Activated CD4-positive, alpha-beta T cell treated with anti-CD3 and anti-CD28 coated beads for 4 hours (primary cell): ENCODE measurements at places on chromosomes 7 and 10.

DNA sequence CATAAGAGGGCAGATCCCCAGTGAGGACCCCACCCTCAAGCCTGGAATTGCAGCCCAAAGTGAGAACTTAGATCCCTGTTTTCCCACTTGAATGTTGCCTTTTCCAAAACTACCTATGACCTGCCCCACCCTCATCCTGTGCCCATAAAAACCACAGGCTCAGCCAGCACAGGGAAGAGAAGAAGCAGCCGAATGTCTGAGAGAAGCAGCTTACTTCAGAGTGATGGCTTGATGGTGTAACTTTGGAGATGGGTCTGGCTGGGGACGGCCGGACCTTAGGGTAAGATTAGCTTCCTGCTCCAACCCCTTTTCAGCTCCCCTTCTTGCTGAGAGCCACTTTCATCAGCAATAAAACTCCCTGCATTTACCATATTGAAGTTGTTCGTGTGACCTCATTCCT is 5.7 kb downstream of the SLC25A40 start:
- no peak for DNase-seq

GRCh38 chr7:7720750-7721621 is 2.6 kb upstream of the RPA3 start:
- no peak for DNase-seq

- no peak for DNase-seq
Observed at GRCh38 chr7:404812-405488, 114.7 kb downstream of the PDGFA start.

GRCh38 chr7:1461646-1462375 is 2.5 kb upstream of the MICALL2 start:
- DNase-seq = no peak

GRCh38 chr10:92822060-92822634 is 26.2 kb upstream of the EXOC6 start:
- DNase-seq = no peak

- no peak for DNase-seq
Observed at GRCh38 chr10:86601956-86602602, 52.3 kb upstream of the OPN4 start.

- DNase-seq = no peak
Observed at GRCh38 chr7:143320620-143321019, 4.7 kb downstream of the CLCN1 start.

- no peak for DNase-seq
Observed at GRCh38 chr7:142905759-142906158, 20.2 kb upstream of the TRPV6 start.

DNA sequence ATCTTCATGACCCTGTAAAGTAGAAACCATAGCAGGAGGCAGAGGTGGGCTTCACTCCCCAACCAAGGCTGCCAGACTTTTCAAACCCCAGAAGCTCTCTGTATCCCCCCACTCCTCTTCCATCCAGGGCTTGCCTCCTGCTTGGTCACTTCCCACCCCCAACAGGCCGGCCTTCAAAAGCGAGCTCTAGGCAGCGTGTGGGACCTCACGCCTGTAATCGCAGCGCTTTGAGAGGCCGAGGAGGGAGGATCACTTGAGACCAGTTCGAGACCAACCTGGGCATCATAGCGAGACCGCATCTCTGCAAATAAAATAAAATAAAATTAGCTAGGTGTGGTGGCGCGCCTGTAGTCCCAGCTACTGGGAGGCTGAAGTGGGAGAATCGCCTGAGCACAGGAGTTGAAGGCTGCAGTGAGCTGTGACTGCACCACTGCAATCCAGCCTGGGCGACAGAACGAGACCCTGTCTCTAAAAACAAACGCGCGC is 743 bp upstream of the POR start:
- no peak for DNase-seq

DNA sequence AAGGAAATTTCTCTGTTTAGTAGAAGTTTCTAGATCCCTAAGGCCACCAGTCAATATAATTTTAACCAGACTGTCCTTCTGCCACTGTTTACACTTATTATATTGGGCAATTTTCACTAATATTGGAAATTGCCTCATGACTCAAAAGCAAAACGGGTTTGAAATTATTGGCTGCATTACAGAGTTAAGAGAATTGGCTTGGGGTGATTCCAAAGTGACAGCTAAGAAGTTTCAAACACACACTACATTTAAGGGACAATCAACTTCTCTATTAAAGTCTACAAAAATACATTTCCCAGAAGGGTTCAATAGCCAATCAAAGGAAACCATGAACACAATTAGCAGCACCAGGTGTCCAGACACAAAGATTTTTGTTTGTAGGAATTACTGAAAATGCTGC is 111.9 kb downstream of the NEBL start:
- no peak for DNase-seq

DNA sequence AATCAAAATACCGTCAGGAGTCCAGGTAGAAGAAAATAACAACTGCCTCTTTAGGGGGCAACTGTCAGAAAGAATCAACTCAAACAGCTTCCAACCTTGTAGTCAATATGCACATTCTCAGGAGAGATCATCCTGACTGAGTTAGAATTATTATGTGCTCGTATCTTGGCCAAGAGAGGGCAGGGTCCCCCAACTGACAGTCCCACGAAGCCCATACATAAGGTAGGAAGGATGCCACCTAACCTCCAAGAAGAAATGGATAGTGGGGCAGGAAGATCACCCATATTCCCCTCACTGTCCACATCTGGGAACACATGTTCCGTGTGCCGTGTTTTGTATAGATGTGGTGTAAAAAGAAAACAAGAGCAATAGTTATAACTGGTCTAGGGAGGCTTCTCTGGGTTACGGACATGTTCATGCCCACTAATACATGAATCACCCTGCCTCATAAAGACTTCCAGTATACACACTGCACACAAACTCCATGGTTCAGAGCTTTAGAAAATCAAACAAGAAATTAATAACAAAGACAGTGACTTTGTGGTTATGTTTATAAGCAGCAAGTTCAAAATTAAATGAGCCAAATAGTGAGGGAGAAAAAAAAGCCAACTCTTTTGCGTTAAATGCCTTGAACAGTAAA is 295.6 kb downstream of the FGFR2 start:
- no peak for DNase-seq

- no peak for DNase-seq
Observed at GRCh38 chr7:50795831-50796230, 13.1 kb upstream of the GRB10 start.

DNA sequence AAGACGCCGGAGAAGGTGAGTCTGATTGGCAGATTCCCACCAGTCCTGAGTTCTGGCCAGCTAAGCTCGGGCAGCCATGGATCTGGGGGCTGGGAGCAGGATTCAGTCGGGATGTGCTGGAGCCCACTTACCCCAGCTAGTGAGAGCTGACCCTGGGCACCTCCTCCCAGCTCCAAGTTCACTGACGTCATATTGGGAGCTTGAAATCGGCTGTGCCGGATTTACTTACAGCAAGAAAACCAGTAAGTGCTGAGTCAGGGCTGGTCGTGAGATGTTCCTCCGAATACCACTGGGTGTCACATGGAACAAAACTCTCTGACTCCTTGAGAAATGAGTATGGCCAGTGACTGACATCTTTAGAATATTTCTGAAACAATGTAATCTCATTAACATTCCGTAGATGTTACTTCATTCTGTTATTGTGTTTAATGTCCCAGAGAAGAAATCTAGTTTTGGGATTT is 621.2 kb downstream of the SDK1 start:
- DNase-seq = no peak

- no peak for DNase-seq
Observed at GRCh38 chr10:14611968-14612693, 162.6 kb downstream of the FAM107B start.

DNA sequence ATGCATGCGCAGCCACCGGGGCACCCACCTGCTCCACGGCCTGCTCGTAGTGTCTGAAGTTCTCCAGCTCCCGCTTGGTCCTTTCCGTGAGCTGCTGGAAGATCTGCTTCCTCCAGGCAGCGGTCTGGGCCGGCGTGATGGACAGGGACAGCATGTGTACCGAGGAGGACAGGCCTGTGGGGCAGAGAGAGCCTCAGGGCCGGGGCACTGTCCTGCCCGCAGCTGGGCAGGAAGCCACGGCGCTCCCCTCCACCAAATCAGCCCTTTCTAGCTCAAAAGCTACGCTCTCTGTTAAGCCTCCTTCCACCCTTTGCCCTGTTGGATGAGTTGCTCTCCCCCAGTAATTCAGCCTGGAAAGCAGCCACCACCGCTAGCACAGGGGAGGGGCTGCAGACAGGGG is 19.2 kb downstream of the TECPR1 start:
- DNase-seq = no peak

DNA sequence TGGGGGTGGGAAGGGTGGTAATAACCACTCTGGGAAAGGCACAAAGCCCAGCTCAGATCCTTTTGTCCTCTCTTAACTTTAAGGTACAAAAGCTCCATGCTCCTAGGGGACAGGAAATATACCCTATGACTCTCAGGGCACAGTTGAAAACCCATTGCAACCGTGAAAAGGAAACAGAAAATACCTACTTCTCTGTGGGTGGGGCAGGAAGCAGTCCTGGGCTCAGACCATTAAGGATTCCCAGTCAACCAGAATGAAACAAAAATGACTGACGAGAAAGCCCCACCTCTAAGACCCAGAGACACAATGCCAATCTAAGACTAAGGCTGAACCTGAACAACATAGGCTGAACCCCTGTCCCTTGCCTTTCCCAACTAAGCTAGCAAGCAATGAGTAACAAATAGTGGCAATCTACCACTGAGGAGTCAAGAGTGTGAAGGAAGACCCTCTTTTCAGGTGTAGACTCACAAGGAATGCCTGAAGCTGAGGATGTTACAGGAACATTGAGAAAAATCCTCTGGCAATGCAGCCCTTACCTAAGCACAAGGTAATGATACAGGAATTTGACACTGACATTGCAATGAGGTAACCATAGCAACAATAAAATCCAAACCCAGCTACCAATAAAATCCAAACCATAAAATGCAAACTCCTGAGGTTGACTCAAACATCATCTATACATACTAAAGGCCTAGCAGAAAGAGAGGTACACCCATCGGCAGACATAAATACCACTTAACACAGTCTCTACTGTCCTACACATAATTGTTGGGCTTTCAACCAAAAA is 380.1 kb downstream of the HPSE2 start:
- no peak for DNase-seq

GRCh38 chr7:42964293-42964692 is 32.1 kb downstream of the MRPL32 start:
- no peak for DNase-seq

DNA sequence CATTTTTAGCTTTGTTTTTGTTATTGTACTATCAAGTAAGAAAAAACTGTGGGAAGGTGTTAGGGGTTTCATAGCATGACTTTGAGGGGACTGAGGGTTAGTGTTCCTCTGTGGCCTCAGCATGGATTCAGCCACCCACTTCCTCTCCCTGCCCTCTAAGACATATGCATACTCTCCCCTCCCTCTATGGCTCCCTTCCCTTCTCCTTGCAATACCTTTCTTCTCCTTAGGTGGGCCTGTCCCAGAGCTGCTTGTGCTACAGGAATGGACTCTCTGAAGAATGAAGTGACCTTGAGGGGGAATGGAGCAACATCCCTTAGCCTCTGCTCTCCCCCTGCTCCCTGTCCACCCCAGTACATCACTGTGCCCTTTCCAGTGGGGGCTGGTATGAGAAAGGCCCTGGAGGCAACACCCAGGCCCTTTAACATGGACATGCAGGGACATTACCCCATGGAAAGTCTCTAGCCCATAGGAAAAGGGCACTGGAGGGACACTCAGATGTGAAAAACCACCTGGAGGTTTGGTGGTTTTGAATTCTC is 22.4 kb downstream of the CDH23 start:
- no peak for DNase-seq
